ENCODE measurements at places on chromosomes 6 and 20. TPM values are rescaled to one million over a fixed set of nuclear protein-coding genes. Genes with fewer than 3 reads are reported as not detected.

DNA sequence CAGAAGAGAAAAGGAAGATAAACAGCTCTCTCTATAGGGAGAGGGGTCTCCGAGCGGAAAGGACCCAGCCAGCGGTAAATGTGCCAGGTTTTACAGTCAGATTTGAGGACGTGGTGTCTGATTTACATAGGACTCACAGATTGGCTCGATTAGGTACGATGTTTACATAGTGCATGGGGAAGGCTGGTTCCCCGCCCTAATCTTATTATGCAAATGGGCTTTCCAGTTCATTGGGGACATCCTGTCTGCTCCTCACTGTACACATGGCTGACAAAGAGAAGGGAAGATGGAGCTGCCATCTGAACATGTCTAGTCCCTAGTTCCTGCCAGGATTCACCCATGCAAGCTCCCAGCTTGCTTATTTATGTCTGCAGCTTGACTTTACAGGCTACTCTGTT is 119.9 kb downstream of the RNF144B start:
- no peak for DNase-seq

DNA sequence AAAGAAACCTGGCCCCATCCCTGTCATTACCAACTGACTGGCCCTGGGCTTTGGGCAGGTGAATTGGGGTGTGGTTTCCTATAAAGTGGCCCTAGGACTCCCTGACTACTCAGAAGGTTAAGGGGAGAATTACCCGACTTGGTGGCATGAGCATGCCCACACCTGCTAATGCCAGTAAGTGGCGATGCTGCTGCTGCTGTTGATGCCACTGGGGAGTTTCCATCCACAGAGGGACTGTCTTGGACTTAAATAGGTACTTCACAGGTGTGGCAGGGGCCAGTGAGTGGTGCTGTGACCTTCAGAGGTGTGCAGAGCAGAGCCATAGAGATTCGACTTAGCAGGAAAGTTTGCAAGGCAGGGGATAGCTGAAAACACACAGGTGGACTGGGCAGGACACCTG is 32.6 kb upstream of the MDFI start:
- no peak for DNase-seq

DNA sequence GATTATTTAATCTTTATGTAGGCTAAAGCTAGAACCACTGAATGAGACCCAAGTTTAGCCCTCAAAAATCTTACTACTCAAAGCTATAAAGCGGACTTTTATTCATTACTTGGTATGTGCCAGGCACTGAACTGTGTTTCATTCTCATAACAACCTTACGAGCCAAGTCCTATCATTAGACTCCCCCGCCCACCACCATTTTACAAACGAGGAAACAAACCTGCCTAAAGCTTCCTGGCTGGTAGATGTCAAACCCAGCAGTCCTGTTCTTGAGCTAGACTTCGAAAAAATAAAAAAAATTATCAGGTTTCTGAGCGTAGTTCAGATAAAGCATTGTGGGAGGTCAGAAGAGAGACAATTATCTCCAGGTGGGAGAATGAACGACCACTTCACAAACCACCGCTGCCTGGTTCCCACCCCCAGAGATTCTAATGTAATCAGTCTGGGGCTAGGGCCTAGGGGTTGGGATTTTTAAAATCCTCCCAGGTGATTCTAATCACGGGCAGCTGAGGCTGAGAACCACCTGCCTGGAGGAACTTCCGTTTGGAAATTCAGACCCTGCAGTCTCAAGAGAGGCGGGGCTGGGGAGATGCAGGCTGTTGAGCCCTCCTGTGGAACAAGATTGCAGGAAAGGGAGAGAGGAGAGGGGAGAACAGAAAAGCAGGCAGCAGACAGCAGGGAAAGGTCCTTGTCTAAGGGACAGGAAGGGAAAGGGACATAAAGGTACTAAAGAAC is 8.6 kb downstream of the ADTRP start:
- DNase-seq, result no peak

GRCh38 chr6:53493635-53494025 is 51.3 kb downstream of the GCLC start:
- no peak for DNase-seq

GRCh38 chr6:153312634-153313033 is 181.6 kb upstream of the RGS17 start:
- DNase-seq, result peak; percentile 47

GRCh38 chr20:50335866-50336265 is 145.2 kb downstream of the CEBPB start:
- DNase-seq, result no peak

- DNase-seq, result no peak
Measured at GRCh38 chr6:53302678-53303360, 45.9 kb downstream of the ELOVL5 start.

DNA sequence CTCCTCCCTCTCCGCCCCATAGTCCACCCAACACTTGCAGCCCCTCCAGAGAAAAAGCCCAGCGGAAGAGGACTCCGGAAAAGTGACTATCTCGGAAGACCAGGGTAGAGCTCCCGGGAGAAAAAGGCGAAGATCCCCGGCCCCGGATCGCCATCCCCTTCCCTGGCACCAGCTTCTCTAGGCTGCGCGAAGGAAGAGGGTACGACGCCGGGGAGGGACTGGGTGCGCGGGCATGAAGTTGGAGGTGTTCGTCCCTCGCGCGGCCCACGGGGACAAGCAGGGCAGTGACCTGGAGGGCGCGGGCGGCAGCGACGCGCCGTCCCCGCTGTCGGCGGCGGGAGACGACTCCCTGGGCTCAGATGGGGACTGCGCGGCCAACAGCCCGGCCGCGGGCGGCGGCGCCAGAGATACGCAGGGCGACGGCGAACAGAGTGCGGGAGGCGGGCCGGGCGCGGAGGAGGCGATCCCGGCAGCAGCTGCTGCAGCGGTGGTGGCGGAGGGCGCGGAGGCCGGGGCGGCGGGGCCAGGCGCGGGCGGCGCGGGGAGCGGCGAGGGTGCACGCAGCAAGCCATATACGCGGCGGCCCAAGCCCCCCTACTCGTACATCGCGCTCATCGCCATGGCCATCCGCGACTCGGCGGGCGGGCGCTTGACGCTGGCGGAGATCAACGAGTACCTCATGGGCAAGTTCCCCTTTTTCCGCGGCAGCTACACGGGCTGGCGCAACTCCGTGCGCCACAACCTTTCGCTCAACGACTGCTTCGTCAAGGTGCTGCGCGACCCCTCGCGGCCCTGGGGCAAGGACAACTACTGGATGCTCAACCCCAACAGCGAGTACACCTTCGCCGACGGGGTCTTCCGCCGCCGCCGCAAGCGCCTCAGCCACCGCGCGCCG is 822 bp downstream of the FOXQ1 start:
- no peak for DNase-seq

OR2H2 gene
- 0.20 TPM for polyA plus RNA-seq

PHACTR3 gene
- polyA plus RNA-seq, result 12.4 TPM

- DNase-seq, result no peak
Measured at GRCh38 chr20:3461911-3462677, 8.7 kb upstream of the ATRN start.

SLC24A3 gene
- 4.0 TPM for polyA plus RNA-seq

- DNase-seq, result no peak
Measured at GRCh38 chr20:63952769-63953168, 3.4 kb downstream of the UCKL1 start.

DNA sequence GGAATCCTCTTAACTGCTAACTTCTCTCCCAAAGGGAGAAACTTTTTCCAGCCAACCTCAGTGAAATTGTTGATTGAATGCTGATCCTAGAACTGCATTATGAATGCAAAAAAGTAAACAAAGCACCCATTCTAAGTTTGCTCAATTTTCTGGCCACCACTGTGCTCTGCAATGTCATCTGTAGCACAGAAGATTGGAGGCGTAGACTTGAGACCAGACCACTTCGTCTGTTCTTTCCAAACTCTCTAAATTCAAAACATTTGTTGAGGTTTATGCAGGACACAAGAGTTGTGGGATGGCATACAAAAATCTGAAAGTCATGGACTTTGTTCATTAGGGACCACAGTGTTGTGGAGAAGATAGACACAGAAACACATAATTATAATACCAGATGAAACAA is 11.1 kb upstream of the TSPYL1 start:
- DNase-seq, result no peak

DNA sequence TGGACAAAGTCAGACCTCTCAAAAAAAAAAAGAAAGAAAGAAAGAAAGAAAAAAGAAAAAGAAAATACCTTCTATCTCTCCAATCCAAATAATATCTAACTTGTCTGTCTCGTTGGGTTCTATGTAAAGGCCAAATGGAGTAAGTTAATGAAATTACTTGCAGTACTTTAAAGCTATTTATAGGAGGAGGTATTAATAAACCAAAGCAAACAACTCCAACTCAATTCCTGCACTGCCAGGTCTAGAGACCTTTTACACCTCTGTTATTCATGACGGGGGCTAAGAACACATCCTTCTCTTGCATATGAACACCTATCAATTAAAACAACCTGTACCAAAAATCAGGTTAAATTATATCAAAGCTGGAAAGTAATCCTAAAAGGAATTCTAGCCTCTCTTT is 80.6 kb downstream of the MAP3K5 start:
- no peak for DNase-seq

DNA sequence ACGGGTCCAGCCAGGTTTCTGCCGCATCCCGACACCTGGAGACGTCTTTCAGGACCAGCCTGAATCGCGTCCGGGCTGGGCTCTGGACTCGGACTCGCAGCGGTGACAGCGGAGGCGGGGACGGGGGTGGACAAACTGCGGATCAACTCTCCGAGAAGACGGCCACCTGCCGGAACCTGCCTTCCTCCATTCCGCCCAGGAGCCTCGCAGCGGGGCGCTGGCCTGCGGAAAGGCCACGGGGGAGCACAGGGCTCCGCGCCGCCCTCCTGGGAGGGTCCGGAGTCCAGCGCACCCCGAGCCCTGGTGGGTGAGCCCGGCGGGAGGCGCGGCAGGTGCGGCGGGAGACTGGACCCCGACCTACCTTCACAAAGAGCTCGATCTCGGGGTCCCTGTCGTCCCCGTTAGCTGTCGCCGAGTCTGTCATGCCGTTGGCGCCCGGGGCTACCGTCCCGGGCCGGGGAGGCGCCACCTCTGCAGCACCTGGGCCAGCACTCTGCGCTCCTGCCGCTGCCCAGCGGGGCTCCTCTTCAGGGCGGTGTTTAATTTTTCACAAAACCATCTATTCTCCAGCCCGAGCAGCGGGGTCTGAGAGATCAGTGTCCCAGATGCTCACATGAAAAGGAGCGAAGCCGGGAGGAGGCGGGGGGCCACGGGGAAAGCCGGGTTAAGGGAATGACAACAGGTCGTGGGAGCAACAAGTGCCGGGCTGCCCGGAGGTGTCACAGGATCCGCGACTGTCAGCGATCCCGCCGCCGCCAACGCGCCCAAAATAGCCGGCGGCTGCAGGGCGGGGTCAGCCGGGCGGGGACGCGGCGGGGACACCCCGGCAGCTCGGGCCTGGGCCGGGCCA is at the start of gene CLIC5:
Gene CLIC5, minus strand, starts transcription at position 742 of the 850 bp plus-strand sequence. Its CDS starts 318 bp downstream, at position 424.
- DNase-seq, result no peak

GSTA2 gene
- polyA plus RNA-seq, result 0.71 TPM

DNA sequence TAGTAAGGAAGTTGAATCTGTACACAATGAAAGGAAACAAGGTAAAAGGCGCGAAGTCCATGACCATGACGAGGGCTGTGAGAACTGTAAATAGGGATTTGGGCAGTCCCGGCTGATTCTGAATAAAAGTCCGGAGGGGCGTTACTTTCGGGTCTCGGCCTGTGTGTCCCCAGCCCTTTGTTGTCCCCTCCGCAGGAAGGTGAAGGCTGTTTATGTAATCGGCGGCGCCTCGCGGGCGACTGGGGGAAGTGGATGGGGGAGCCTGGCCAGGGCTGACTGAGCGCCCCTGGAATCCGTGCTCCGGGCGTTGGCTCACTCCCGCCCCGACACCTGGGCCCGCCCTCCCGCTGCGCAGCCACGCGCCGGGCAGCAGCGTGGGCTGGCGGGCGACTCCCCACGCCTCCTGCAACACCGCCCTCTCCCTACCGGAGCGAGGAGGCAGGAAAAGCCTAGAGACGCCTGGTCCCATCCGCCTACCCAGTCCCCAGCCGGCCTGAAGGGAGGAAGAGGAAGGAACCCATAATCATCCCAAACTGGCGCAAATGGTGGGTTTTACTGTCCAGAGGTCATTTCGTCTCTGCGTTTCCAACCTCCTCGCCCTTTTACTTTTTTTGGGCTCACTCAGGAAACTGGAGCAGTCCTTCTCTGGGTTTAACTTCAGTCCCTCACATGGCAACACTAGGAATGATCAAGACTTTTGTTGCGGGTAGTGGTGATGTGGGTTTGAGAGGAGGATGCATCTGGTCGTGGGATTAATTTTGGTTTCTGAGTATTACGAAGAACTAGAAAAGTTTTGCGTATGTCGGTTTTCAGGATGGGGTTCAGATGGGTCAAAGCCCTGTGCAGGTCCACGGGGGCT is 12.1 kb downstream of the TRIM31 start:
- DNase-seq, result peak; percentile 15

HAO1 gene
- not detected for polyA plus RNA-seq

GRM1 gene
- 0.18 TPM for polyA plus RNA-seq

DNA sequence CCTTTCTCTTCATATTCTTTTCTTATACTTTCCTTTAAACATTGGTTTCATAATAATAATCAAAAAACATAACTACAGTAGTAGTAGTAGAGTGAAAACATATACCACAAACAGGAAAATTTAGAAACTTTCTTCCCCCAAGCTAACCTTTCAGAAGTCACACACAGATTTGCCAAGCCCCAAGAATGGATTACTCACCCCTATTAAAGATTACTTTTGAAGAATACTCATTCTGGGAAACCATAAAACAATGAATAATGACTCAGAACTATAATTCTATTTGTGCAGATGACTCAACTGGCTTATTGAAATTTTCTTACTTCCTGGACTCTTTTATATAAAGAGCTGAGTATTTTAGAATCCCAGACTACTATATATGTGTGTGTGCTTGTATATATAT is 119.4 kb upstream of the GJE1 start:
- no peak for DNase-seq

DNA sequence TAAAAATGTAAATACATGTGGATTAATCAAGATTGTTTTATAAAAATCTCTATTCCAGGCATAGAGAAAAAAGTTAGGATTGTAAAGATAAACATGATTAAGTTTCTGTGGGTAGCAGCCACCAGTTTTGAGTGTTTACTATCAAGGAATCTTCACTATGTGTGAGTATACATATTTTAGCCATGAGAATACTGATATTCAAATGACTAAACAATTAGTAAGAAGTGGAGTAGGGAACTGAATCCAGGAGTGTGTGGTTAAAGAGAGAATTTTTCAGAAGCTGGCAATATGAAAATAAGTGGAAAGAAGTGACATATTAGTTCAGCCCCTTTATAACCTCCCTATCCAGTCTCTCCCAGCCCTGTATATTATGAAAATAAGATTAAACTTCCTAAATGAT is 10.3 kb downstream of the ELOVL2 start:
- no peak for DNase-seq

SLC52A3 gene
- polyA plus RNA-seq, result 4.0 TPM

- no peak for DNase-seq
Measured at GRCh38 chr20:46013829-46014516, 5.3 kb downstream of the MMP9 start.

- DNase-seq, result no peak
Measured at GRCh38 chr20:61125546-61126180, 126.4 kb upstream of the CDH4 start.

MTFR2 gene
- 4.9 TPM for polyA plus RNA-seq

- no peak for DNase-seq
Measured at GRCh38 chr6:138241934-138242333, 23.6 kb upstream of the PBOV1 start.
